ENCODE measurements at places on chromosomes 4 and X.

DNA sequence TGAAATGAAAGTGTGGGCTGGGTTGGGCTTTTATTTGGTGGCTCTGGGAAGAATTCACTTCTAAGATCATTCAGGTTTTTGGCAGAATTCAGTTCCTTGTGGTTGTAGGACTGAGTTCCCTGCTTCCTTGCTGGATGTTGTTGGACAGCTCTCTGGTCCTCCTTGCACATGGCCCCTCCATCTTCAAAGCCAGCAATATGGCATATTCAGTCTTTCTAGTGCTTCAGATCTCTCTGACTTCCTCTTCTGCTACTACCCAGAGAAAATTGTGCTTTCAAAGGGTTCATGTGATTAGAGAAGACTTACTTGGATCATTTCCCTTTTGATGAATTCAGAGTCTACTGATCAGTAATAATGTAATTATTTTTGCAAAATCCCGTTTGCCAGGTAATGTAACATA lies 12.8 kb upstream of the IGFBP7 start:
- DNase-seq = no peak

DNA sequence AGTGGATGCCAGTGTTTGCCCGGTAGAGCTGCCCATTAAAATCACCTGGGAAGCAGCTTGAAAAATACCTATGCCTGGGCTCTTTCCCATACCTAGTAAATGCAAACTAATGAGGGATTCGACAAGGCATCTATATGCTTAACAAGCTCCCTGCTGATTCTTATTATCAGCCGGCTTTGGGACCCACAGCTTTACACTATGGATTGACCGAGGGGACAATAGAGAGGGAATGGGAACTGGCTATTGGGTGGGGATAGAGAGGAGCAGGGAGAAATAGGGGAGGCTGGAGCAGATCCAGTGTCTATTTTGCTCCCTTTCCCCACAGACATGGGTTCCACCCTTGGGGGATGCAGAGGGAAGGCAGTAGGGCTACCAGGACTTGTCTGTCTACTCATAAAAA lies 103.1 kb upstream of the TEX13D start:
- no peak for DNase-seq

GRCh38 chr4:98026362-98026761 lies 116.9 kb downstream of the STPG2 start:
- no peak for DNase-seq

GRCh38 chrX:30781711-30782444 lies 107.2 kb downstream of the TAB3 start:
- DNase-seq = no peak

- no peak for DNase-seq
Observed at GRCh38 chrX:57121816-57122215, 468 bp upstream of the SPIN2B start.

DNA sequence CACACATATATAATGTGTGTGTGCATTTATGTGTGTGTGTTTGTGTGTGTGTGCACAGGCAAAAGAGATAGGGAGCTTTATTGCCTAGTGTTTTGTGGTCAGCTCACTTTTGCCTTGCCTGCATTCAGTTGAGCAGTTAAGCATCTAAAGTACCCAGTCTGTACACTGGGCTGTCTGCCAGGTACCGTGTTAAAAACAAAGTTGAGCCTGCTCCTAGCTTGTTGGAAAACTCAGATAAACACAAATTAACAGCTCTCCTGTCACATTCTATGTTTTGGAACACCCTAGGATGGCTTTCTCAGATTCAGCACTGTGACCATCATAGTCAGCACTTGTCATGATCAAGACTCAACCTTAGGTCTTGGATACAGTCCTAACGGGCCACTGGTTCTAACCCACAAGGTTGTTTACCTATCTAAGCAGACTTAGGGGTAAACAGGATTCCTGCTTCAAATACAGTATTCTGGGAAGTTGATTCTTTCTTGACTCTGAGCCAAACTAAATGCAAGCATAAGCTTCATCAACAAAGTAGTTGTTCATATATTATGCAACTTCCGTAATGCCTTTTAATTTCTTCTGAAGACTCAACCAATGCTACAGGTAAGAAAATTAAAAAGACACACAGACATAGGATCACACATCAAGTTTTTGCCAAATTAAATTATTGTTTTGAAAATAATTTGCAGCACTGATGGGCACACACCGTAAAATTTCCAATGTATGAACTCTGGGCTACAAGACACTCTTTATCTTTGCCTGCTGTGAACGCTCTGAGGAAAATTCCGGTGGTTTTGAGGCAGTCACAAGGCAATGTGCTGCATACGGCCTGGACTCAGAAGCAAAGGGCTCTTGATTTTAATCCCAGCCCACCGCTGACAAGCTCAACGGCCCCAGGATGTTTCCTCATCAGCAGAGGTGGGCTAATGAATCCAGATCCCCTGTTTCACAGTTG lies 11.3 kb upstream of the CD99 start:
- DNase-seq = no peak

DNA sequence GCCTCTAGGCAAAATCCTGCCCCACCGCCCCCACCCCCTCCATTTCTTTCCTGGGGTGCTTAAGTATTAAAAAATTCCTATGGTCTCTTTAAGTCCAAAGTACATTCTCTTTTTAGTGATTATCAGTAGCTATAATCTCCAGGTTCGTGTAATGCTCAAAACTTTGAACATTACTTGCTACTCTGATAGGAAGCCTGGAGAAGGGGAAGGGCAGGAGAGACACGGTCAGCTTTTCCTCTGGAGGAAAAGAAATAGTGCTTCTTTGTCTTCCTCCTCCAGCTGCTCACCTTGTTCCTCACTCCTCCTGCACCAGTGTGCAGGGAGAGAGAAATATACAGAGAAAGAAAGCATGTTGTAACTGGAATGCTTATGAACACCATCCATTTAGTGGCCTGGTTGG lies 80.4 kb downstream of the PPP1R2C start:
- no peak for DNase-seq

DNA sequence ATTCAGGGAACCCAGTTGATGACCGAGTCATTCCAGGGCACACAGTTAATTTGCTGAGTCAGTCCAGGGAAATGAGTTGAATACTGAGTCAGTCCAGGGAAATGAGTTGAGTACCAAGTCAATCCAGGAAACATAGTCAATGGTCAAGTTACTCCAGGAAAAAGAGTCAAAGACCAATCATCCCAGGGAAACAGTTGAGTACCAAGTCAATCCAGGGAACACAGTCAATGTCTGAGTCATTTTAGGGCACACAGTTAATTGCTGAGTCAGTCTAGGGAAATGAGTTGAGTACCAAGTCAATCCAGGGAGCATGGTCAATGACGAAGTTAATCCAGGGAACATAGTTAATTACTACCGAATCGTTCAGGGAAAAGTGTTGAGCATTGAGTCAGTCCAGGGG lies 754.4 kb downstream of the NLGN4X start:
- DNase-seq = no peak

DNA sequence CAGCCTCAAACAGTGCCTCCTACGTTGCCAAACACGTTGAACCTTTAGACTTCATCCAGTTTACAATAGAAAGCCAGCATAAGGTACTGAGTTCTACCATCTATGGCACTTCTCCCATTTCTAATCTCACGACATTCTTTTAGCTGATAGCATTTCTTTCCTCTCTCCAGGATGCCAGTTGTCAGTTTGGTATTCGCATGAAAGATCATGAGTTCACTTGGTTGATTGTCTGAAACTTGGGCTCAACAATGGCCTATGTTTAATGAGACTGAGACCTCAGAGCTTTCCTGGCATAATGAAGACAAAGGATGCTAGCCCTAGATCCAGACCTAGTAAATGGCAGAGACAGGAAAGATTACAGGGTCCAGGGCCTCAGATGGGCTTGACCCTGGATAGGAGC lies 69.2 kb upstream of the SPRY1 start:
- DNase-seq = no peak

- DNase-seq = no peak
Observed at GRCh38 chr4:83234902-83235644, 49.5 kb downstream of the COQ2 start.

- DNase-seq = peak; percentile 24
Observed at GRCh38 chrX:24081661-24082154, 27.0 kb downstream of the EIF2S3 start.

- DNase-seq = no peak
Observed at GRCh38 chr4:66186095-66186494, 515.8 kb upstream of the EPHA5 start.

- DNase-seq = no peak
Observed at GRCh38 chrX:108313669-108314068, 124.6 kb downstream of the COL4A6 start.

- no peak for DNase-seq
Observed at GRCh38 chr4:6313216-6313615, 43.6 kb downstream of the WFS1 start.

- DNase-seq = no peak
Observed at GRCh38 chr4:88610771-88611170, 18.5 kb downstream of the HERC3 start.

DNA sequence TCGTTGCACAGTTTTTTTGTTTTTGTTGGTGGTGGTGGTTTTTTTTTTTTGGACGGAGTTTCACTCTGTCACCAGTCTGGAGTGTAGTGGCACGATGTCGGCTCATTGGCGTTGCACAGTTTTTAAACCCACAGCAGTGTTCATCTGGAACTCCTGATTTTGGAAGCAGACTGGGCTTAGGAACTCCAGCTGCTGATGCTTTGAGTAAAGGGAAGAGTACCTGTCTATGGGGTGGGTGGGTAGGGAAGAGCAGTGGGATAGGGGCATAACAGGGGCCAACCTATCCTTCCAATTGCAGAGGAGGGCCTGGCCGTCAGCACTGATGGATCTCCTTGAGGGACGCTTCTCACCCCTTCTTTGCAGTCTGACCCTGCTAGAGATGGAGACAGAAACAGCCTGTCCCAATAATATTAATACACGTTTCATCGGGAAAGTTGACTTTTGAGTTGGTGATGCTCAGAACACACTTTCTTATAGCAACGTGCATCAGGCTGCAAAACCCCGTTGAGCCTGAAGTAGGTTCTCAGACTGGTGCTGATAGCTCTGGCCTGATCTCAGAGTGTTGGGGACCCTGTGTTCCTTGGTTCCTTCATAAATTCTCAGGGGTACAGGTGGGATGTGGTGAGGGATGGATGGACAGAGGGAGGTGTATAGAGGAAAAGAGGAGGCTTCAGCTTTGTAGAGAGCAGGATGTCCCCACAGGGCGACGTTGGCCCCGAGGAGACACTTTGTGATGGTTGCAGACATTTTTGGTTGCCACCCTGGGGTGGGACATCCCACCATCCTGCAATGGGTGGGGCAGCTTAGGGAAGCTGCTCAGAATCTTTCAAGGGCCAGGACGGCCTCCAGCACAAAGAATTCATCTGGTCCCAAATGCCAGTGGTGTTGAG lies 2.3 kb downstream of the CD99 start:
- no peak for DNase-seq

DNA sequence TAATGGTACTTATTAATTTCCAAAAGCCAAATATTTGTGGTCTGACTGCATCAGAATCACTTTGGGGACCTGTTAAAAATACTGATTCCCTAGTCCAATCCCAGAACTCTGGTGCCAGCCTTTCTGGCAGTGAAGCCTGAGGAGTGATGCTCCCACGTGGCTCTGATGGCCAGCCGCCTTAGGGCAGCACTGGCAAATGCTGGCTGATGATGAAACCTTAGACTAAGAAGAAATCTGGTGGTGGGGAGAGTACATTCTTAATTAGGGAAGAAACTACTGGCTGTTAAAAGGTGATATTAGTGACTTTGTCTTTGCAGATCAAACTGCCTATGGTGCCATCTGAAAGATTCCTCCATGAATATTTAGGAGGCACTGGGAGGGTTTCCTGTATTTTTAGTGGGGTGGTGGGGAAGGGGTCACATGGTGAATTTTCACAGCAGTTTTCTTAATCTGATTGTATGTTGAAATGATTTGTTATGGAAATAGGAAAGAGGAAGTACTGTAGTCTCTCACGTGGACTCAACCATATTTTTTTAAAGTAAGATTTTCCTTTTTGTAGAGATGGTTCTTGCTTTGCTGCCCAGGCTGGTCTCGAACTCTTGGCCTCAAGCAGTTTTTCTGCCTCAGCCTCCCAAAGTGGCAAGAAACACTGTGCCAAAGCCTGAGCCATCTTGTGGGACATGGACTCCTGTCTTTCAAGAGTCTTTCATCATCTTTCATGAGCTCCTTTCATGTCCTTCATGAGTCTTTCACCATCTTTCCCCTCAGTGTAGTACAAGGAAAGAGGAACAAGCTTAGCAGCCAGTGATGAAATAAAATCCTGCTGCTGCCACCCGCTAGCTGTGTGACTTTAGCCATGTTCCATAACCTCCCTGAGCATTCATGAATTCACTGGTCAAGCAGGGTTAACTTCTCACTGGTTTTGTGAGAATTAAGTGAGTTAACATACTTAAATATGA lies 90.8 kb downstream of the ZNF330 start:
- DNase-seq = no peak

All from stimulated activated CD8-positive, alpha-beta memory T cell treated with anti-CD3 and anti-CD28 coated beads, Interleukin-4, amount 100 ng/mL, for 24 hours (primary cell).